ENCODE measurements at places on chromosomes 1 and 21.
A peak's percentile ranks its signal among the peaks of the same experiment; 100 is the strongest.

GRCh38 chr1:3656450-3657095, 4.3 kb downstream of the TP73 start:
- DNase-seq = no peak

DNA sequence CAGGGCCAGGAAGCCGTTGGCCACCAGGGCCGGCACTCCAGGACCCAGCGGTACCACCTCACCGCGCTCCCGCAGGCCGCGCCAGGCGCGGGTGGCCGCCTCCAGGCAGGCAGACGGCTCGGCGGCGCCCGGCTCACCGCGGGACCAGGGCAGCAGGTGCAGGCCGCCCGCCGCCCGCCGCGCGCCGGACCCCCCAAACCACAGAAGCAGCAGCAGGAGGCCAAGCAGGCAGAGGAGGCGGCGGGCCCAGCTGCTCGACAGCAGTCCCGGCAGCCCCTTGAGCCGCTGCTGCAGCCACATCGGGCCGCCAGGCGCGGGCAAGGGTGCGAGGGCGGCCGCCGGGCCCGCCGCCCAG, 312 bp downstream of the KIAA2013 start:
- peak; percentile 63 for DNase-seq

DNA sequence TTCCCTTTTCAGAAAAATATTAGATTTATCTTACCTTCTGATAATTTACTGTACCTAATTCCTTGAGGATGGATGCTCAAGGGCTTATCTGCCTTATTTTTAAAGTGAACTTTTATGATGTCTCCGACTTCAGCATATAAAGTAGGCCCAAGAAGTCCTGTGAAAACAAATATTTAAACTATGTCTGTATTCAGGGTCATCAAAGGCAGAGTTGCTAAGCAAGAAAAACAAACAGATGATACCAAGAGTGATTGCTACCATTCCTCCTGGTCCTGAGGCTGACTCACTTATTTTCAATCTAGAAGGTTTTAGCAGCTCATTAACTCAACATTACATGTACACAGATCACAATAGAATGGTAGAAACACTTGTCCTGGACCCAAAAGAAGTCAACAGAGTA, 14.1 kb downstream of the F5 start:
- DNase-seq = no peak

GRCh38 chr21:25369524-25370300, 237.6 kb downstream of the MRPL39 start:
- DNase-seq = no peak

GRCh38 chr21:29671728-29672127, 268.1 kb downstream of the GRIK1 start:
- DNase-seq = no peak

DNA sequence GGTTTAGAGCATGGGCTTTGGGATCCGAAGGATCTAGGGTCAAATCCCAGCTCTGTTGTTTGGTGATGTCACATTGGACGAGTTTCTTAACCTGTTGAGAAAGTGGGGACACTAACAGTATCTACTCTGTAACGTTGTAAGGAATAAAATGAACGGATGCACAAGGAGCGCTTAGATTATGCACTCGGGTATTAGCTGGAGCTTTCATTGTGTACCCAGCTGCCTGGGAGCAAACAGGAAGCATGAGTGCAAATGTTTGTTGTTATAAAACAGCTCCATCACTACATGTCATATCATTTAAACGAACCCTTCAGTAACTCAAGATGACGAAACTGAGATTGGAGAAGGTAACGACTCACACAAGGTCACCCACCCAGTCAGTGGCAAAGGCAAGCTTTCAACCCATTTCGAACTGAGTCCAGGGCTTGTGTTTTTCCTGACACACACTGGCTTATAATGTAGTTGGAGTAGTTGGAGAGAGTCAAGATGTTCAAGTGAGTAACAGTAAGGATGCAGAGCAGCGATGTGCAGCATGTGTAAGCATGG, 16.2 kb upstream of the SLC6A17 start:
- DNase-seq = no peak

GRCh38 chr1:23995431-23995837, 15.3 kb upstream of the SRSF10 start:
- no peak for DNase-seq

DNA sequence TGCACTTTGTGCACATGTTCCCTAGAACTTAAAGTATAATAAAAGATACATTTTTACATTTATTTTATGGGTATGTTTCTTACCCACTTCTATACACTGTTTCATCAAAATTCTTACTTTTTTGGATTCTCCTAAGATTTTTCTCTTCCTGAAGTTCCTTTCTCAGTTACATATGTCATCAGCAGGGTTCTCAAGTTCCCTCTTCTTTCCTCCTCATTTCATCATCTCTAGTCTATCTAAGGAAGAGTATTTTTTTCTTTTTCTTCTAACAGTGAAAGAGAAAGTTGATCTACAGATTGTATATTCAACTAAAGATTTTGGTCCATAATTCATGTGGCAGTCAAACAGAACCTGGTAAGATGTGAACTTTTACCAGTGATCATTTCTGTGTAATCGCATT, 41.2 kb upstream of the CYYR1 start:
- no peak for DNase-seq

DNA sequence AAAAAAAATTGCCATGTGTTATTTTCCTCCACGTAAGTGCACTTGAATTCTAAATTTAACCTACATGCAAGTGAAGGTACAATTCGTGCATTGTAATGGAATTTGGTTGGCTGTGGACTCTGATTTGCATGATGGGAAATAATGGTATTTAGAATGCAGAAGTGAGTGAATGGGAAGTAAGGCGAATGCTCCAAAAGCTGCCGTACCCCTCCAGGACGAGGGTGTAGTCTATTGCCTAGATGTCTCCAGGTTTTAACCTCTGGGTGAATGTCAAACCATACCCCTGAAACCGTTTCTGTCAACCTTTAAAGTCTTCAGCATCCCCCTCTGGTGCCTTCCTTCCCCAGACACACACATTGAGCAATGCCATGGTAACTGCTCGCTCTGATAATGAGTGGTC, 44.5 kb downstream of the KIAA0040 start:
- DNase-seq = no peak

DNA sequence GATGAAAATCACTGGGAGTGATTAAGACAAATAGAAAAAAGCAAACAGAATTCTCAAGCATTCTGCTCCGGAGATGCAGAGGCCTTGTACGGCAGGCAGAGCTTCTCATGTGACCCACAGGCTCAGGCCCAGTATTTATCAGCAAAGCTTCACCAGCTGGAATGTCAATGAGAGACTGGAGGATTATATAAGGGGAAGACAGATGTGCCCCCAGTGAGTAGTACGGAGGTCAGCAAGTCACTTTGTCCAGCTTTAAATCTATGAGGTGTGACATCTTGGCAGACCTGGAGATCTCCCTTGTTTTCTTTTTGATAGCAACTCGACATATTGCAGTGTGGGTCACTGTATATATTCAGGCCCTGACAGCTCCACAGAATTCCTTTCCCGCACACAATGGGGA, 106.8 kb downstream of the HHIPL2 start:
- DNase-seq = no peak

GRCh38 chr1:150168960-150169601, 19.4 kb downstream of the PLEKHO1 start:
- DNase-seq = peak; percentile 88

DNA sequence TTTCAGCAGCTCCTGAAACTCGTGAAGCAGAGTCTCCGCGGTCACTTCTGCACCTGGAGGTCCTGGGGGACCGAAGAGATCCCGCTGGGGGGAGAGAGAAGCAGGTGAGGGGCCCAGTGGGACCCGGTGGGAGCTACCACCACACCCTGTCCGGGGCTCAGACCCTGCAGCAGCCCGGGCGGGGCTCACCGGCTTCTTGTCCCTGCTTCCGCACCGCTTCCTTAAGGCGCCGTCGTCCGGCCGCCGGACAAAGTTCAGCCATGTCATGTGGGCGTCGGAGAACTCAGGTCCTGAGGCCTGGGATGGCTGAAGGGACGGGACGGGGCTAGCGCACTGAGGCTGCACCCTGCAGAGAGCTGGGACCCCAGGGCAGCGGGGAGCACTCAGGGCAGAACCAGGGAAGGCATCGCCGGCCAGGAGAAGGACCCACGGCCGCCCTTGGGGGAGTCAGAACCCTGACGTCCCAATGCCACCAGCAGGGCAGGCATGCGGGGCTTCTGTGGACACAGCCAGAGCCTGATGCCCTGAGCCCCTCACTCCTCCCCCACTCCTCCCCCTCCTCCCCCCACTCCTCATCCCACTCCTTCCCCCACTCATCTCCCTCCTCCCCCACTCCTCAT, 2.2 kb downstream of the C1QTNF12 start:
- no peak for DNase-seq

- no peak for DNase-seq
Observed at GRCh38 chr1:87864676-87865075, 536.0 kb downstream of the LMO4 start.

DNA sequence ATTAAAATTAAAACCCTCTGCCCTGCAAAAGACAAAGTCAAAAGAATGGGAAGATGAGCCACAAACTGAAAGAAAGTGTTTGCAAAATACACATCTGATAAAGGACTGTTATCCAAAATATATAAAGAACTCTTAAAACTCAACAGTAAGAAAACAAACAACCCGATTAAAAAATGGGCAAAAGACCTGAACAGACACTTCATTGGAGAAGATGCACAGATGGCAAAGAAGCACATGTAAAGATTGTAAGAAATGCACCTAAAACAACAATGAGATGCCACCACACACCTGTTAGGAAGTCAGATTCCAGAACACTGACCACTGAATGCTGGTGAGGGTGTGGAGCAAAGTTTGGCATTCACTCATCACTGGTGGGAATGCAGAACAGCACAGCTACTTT, 24.6 kb upstream of the POFUT2 start:
- no peak for DNase-seq

- no peak for DNase-seq
Observed at GRCh38 chr1:57093122-57093521, 127.3 kb upstream of the C8B start.

- DNase-seq = no peak
Observed at GRCh38 chr1:59640851-59641250, 173.9 kb upstream of the HOOK1 start.

DNA sequence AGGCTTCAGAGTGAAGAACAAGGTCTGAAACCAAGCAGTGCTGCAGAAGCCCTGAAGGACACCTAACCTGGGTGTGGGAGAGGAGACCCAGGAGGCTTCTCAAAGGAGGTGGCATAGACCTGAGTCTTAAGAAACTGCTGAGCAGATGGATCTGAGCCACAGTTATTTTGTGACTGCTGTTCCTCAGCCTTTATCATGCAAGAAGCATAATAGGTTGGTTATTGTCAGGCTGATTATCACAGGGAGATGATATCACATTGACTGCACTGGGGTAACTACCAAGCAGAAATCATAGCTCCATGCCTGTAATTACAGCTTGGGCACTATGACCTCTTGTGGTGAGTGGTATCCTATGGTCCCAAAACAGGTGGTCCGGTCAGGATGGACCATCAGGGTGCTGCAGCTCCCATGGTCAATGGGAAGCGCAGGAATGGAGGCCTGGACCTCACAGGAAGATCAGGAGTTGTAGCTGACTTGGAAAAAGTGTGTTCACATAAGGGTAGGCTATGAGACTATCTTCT, 11.5 kb upstream of the ATP2B4 start:
- no peak for DNase-seq

- DNase-seq = no peak
Observed at GRCh38 chr1:102757363-102757762, 351.0 kb downstream of the COL11A1 start.

GRCh38 chr1:183593356-183593755, 3.1 kb upstream of the NCF2 start:
- DNase-seq = no peak

- peak; percentile 83 for DNase-seq
Observed at GRCh38 chr1:46246548-46247435, 771 bp upstream of the RAD54L start.

DNA sequence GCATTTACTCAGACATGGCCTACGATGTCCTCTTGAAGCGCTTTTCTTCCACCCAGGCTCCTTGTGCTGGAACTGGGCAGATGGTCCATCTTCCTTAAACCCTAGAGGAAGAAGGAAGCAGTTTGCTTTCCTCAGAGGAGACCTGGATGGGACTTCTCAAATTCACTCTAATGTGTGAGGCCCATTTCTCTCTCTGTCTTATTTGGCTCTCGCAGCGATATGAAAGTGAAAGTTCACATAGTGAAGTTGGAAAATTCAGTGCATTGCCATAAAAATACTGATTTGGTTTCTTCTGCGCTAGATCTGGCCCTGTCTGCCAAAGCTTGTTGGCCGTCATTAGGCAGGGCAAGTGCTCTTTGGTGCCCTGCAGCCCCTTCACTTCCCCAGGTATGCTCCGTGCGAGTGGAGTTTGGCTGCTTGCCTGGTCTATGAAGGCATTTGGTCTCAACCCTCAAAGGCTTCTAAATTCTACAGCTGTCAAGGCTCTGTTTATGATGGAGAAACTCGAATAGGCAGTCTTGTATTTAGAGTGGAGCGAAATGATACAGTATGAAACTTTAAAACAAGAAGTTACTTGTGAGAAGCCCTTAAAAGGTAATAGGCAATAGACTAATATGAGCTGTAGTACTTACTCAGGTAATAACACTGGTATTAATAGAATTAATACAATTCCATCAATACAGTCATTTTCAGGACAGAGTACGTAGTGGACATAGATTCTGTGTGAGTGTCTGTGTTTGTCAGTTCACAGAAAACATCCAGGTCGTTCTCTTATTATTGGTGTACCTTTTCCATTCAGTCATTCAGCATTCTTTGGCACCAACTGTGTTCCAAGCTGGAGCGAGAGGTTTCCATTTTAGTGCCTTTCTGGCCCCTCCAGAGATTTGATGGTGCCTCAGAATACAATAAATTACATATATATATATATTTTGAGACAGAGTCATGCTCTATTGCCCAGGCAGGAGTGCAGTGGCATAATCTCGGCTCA, 20.5 kb downstream of the SZRD1 start:
- no peak for DNase-seq

DNA sequence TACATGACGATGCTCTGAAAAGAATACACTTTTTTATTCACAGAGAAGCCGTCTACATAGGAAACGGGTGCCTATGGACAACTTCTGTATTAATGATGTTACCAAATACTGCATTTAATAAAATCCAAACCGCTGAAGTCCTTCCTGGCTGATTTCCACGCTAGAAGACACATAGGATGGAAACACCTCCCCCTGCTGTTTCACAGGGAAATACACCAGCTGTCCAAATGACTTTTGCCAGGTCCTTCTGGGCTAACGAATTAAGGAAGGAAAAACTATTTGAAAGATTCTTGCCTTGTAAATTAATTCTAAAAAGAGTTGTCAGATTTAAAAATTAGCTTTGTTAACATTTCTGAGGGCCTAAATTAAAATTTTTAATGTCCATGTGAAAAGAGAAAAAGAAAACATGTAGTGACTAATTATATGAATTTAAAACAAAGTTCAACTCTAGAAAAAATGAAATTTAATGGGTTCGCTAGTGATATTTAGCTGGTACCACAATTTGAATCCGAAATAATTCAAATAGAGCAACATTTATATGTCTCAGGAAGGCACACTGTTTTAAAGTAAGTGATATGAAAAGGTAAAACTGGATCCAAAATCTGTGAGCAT, 146.0 kb downstream of the RERE start:
- DNase-seq = peak; percentile 37

GRCh38 chr21:34935898-34936297, 113.2 kb downstream of the RUNX1 start:
- no peak for DNase-seq

GRCh38 chr1:220711056-220711809, 21.1 kb downstream of the C1orf115 start:
- no peak for DNase-seq
